ENCODE measurements at places on chromosomes 4 and X. TPM values are rescaled to one million over a fixed set of nuclear protein-coding genes. Genes with fewer than 3 reads are reported as not detected.

The NEUROG2 gene
- total RNA-seq: not detected

The TCEAL9 gene
- total RNA-seq: 225 TPM

The GUCY1A1 gene
- total RNA-seq: 0.09 TPM

The PPEF2 gene
- total RNA-seq: not detected

The NLGN4X gene
- total RNA-seq: 0.08 TPM

The NPY1R gene
- total RNA-seq: 0.09 TPM

The PJA1 gene
- total RNA-seq: 15.7 TPM

The RNF175 gene
- not detected for total RNA-seq

The CTAG1A gene
- not detected for total RNA-seq

The SATL1 gene
- not detected for total RNA-seq

DNA sequence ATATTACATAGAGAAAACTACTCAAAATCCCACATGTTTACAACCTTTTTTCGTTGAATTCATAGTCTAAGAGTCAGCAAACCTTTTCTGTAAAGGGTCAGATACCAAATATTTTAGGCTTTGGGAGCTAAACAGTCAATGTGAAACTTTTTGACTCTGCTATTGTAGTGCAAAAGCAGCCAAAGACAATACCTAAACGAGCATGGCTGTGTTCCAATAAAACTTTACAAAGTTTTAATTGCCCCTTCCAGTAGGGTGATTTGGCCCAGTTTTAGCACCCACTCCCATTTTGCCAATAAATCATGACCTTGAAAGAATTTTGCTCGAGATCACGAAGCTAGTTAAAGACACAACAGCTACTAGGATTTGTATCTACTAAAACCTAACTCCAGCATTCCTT lies 147.2 kb downstream of the ANKRD50 start:
- no peak for DNase-seq

- DNase-seq: no peak
These were observed 188.4 kb upstream of the ARX start for GRCh38 chrX:25204182-25204581.

- DNase-seq: peak; percentile 28
These were observed 584.2 kb upstream of the INTU start for GRCh38 chr4:127048376-127049044.

- DNase-seq: no peak
These were observed 190.4 kb upstream of the PCDH10 start for GRCh38 chr4:132958457-132959263.

DNA sequence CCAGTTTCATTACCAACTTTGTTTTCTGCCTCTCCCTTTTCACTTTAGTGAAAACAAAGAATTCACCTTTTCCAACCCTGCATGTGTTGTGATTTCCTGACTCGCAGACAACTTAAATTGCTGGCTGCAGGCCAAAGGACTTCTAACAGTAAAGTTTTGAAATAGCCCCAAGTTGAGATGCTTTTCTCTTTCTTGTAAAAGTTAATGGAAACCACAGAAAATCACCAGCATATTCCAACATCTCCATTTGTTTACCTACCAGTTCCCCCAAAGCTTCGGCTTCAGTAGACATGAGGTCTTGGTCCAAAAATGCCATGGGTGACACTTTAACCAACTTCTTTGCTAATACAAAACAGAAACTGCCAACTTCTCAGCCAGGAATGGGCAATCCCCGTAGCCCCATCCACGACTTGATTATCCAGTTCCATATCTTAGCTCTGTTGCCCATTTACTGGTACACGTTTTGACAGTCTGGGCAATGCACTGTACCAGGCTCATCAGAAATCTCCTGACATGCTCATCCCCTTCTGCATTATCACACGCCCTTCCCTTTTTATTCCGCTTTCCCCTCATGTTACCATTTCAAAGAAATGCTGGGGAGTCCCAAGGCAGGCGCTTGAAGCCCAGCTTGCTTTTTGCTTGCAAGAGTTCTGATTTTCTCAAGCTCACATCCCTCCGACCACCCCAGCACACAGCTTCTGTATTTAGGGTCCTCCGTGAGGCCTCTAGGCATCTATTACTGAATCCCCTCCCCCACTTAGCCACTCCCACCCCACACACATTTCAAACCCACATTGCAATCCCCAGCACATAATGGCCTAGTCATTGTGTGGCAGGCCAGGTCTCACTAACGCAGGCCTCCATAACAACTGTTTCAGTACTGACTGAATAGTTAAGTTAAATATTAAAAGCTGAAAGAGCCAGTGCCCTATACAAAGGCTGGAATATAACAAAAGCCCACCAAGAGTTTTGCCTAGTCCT lies 137.9 kb upstream of the S100G start:
- peak; percentile 25 for DNase-seq

- peak; percentile 75 for DNase-seq
These were observed 605.2 kb upstream of the EPHA5 start for GRCh38 chr4:66275411-66276038.

DNA sequence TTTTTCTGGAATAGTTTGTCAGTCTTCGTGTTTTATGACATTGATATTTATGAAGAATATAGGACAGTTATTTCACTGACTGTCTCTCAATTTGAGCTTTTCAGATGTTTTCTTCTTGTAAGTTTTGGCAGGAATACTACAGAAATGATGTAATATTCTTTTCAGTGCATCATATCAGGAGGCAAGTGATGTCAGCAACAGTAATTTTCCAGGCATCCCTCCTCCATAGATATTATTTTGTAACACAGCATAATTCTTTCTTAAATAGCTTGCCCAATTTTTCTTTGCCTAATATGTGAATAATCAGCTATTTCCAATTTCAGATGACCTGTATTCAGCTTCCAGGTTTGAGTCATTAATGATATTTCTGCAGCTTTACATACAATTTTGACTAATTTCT lies 211.1 kb downstream of the ADGRL3 start:
- DNase-seq: no peak

- DNase-seq: no peak
These were observed 29.4 kb upstream of the SLC2A9 start for GRCh38 chr4:10050721-10051120.

DNA sequence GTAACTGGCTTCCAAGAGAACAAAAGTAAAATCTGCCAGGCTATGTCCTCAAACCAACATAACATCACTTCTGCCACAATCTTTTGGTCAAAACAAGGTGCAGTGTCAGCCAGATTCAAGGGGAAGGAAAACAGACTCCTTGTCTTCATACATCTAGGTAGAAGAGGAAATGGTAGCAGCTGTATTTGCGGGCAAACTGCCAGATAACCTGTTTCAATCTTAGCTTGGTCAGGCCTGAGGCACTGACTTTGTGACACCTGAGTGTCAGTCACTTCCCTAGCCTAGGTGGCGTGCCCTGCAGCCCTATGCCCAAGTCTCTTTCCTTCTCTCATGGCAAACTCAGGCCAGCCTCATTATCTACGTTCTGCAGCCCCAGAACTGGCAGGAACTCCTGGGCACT lies 146.2 kb upstream of the JADE1 start:
- no peak for DNase-seq
